ENCODE measurements at places on chromosomes 6 and 20.

- no peak for DNase-seq
Observed at GRCh38 chr6:152932865-152933264, 50.0 kb downstream of the FBXO5 start.

- DNase-seq: no peak
Observed at GRCh38 chr6:2961506-2961905, 9.9 kb downstream of the SERPINB6 start.

- DNase-seq: no peak
Observed at GRCh38 chr20:52082612-52083011, 109.0 kb downstream of the ZFP64 start.

GRCh38 chr6:137653706-137654059 lies 159.5 kb upstream of the OLIG3 start:
- DNase-seq: no peak

- DNase-seq: no peak
Observed at GRCh38 chr6:122649701-122650100, 39.5 kb downstream of the PKIB start.

DNA sequence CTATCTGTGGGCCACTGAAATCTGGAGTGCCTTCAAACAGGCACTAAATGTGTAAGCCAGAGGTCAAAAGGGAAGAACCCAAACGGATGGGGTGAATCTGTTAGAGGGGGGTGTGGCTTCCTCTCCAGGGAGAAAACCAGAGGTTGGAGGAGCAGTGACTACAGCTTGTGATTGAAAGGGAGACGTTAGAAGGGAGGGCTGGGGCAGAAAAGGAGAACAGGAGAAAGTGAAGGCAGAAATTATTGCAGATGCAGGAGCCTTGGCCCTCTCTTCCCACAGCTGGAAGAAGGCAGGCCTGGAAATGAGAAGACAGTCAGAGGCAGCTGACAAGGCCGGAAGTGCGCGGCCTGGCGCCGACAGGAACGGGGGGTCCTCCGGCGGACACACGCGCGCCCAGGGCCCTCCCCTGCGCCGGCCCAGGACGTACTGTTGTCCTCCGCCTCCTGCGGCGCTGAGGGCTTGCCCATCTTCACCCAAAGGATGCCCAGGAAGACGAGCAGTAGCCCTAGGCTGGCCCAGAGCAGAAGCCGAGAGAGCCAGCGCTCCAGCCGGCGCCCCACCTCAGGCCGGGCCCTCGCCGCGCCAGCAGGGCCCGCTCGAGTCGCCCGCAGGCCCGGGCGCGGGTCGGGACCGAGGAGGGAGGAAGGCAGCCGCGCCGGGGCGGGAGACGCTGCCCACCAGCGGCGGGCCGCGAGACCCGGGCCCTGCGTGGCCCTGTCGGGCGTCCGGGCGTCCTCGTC lies 806 bp downstream of the LEMD2 start:
- peak; percentile 25 for DNase-seq

DNA sequence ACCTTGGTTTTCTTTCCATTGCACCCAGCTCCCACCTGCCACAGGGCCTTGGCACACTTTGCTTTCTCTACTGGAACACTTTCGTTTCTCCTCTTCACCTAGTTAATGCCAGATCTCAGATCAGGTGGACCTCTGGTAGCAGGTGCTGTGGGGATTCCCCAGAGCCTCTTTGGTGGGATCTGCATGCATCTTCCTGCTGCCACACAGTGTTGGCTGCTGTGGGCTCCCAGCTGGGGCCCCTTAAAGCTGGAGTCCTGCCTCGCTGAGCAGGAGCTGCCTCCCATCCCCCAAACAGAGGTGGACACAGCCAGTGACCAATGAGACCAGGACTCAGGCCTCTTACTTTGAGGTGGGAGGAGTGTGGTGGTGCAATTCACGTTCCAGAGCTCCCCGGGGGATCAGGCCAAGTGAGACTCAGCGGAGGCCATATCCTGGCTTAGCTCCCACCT lies 28.4 kb downstream of the CEBPB start:
- no peak for DNase-seq

DNA sequence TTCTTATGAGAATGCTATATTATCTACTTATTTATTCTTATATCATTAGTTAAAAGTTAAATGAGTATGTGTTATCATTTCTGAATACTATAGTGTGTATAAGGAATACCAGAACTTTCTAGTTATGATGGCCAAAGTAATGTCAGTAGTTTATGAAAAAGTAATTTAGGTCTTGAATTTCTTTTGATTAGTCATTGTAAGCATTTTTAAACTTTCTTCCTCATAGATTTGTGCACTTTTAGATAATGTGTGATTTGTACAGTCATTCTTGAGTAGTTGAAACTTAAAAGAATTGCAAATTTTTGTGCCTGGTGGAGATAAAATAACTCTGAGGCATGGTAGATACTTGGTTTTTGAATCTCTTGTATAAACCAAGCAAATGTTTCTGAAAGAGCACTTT lies 311.3 kb downstream of the CDKAL1 start:
- no peak for DNase-seq

- peak; percentile 56 for DNase-seq
Observed at GRCh38 chr6:16669227-16669626, 92.0 kb downstream of the ATXN1 start.

DNA sequence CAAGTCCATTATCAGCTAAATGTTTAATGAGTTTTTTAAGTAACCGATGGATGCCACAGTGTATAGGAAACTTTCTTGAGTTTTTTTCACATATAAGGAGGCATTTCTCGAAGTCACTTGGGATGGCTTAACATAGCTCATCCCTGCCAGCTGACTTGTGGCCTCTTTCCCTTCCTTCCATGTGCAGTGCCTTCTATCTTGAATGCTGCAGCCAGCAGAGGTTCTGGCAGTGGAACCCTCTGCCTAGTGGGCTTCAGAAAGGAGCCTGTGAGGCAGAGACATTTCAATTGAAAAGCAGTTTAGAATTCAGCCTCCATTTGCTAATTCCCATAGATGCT lies 51.9 kb downstream of the AKAP12 start:
- no peak for DNase-seq

DNA sequence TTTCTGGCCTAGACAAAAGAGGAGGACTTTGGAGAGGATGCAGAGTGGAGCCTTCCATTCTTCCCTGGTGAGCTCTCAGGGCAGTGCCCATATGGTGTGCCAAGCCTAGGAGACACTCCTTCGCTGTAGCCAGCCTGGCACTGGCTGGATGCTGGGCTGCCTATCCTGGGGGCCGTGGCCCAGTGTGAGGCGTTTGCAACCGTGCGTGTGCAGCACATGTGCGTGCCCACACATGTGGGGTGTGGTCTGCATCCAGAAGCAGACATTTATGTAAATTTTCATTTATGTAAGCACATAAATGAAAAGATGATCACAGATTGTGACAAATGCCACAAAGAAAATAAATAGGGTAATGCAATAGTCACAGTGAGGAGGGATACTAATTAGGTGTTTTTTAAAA lies 35.8 kb upstream of the ZNF831 start:
- no peak for DNase-seq

DNA sequence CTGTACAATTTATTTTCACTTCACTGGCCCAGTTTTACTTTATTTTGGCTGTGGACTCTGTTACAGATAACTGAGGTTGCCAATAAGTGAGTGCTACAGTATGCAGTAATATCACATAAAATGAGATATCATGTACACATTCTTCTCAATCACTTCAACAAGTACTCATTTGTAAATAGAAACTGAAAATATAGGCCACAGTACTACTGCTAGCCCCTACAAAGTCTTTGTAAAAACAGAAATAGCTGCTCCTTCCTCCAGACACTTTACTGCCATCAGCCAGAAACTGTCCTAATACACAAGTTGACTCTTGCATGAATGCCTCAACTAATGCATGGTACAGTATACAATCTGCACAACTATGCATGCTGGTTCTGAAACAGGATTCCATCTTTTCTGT lies 9.2 kb downstream of the DTNBP1 start:
- DNase-seq: no peak

DNA sequence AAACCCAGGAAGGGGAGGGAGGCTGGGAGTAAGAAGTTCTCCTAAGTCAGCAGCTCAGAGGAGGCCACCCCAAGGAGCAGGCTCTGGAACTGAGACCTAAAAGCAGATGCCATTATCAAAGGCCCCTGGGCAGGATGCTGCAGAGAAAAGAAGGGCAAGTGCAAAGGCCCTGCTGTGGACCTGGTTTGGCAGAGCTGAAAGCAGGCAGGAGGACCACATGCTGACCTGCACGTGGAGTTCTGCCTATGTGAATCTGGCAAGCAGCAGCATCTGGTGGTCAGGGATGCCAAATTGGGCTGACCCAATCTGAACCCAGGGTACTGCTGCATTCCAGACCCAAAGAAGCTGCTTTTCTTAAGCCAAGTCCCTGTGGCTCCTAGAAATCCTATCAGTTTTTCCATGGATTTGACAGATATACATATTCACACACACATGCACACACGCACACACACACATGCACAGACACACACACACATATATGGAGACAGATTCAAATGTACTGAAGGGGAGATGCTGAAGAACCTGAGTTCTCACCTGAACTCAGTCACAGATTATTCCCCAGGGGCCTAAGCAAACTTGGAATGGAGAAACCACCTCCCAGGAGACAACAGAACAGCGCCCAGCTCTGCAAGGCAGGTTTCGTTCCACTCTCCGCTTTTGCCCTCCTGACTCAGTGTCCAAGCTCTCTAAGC lies 119.9 kb downstream of the FOXA2 start:
- no peak for DNase-seq

DNA sequence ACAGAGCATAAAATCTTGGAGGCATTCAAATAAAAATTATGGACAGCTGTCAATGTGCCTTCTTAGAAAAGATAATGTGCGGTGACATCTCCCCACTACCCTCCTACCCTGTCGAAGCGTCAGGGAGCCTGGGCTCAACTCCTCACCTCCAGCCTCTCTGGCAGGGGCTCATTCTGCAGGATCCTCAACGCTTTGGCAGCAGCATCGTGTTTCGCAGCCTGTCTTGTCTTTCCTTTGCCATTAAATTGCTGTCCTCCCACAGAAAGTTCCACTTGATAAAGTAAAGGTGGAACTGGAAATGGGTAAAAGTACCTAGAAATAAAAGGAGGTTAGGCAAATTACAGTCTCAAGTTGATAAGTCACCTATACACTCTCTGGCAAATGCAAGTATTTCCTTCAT lies 36.7 kb downstream of the STAU1 start:
- DNase-seq: no peak

GRCh38 chr20:44714701-44715498 lies at the start of gene CCN5:
Gene CCN5 (plus strand): TSS chr20:44715369. CDS start chr20:44715391, 22 bp downstream.
- DNase-seq: no peak

GRCh38 chr6:85866370-85866730 lies 223.7 kb upstream of the SYNCRIP start:
- DNase-seq: no peak

Data from stimulated activated CD8-positive, alpha-beta memory T cell treated with anti-CD3 and anti-CD28 coated beads, Interleukin-2, amount 100 ng/mL, for 1 hour (primary cell).